Activated effector memory CD4-positive, alpha-beta T cell treated with Interleukin-2 at 50 U/mL for 16 hours (primary cell): ENCODE measurements at places on chromosomes 6 and 20.
A peak's percentile ranks its signal among the peaks of the same experiment; 100 is the strongest.

DNA sequence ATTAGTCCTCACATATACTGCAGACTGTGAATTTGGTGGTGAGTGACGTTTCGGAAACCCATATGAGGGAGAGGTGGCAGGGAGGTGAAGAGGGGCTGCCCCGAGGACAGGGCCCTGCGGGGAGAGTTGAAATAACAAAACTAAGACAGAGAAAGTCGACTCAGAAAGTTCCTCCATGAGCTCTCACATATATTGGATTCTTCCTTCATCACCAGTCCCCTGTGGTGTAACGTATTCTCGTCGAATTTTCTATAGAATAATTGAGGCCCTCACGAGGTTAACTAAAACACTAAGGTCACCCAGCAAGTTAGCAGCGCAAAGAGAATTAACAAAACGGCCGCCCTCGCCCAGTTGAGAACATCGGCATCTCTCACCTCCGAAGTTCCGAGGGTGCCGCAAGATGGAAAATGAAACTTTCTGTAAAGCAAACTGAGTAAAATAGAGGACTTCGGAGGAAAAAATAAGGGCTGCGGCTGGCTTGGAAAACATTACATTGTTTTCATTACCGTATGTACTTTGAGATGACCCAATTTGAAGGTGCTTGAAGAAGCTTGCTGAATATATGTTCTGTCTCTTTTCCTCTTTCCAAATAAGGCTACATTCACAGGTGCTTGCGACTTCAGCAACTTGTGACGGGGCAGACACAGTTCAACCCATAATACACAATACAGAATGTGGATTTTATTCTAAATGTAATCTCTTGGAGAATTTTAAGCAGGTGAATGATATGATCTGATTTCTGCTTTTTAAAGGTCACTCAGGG lies 490.9 kb upstream of the JARID2 start:
- peak; percentile 14 for DNase-seq

DNA sequence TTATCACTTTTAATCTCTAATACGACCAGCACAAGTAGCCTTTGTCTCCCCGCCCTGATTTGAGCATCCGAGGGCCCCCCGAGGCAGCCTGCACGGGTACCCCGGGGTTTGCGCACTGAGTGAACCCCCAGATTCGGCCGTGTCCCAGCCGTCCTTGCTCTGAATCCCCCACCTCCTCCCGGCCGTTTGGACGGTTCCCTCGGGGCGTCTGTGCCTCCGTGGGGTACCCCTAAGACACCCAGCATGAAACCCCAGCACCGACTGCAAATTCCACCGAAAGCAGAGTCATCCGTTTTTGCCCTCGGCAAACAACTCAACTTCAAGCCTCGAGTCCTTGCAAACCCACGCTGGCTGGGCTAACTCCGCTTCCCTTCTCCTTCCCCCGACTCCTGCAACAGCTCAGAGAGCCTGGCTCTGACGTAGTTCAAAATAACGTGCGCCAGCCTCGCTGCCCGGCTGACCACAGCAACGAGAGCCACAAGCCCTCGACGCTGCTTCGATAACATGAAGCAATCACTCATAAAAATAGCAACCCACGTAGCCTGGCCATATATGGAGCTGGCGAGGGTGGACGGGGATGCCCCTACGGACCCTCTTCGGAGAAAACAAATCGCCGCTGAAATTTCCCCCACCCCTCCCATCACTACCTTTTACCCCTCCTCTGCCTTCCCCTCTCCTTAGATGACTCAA lies 764 bp upstream of the SNAP25 start:
- no peak for DNase-seq

DNA sequence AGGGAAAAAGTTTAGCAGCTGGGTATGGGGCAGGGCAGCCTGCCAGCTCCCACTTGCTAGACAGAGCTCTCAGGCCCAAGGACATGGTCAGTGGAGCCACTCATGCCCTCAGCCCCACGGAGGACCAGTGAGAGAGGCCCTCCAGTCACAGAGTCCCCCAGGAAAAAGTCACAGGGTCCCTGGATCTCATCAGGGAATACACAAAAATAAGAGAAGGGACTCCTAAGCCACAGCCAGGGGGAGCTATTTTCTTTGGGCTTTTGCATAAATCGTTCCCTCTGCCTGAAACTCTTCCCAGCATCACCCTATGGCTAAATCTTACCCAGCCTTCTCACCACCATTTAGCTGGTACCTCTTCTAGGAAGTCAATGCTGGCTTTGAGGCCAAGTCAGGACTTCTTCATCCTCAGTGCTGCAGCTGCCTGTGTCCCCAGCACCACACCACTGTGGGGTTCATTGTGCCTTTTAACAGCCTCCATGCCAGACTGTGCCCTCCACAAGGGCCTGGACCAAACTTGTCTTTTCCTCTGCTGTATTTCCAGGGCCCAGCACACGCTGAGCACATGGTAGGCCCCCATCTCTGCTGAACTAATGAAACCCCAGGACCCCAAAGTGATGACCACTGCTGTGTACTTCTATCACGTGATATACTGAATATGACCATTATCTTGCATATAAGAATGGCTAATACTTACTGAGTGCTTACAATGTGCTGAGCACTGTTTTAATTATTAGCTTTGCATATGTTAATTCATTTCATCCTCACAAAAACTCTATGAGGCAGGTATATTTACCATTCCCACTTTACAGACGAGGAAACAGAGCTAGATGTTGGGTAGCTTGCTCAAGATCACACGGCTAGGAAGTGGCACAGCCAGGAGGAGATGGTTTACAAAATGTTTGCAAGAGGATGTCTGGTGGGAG lies 2.0 kb downstream of the ZNF335 start:
- DNase-seq, result no peak

DNA sequence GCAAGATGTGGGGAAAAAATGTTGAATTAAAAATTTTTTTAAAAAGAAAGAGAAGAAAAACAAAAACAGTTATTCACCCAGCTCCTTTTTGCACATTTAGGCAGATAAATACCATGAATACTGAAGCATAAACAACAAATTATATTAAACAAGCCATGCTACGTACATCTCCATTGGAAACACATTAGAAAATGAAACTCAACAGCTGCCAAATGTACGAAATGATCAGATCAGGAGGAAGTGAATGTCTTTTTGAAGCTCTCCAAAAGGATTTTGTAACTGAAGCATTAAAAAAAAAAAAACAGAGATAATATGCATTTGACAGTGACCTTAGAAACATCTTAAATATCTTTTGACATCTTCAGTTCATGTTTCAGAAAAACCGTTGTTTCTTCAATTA lies 56.7 kb downstream of the CD83 start:
- no peak for DNase-seq

- DNase-seq, result no peak
Observed at GRCh38 chr20:57900226-57900905, 190.6 kb upstream of the PMEPA1 start.

DNA sequence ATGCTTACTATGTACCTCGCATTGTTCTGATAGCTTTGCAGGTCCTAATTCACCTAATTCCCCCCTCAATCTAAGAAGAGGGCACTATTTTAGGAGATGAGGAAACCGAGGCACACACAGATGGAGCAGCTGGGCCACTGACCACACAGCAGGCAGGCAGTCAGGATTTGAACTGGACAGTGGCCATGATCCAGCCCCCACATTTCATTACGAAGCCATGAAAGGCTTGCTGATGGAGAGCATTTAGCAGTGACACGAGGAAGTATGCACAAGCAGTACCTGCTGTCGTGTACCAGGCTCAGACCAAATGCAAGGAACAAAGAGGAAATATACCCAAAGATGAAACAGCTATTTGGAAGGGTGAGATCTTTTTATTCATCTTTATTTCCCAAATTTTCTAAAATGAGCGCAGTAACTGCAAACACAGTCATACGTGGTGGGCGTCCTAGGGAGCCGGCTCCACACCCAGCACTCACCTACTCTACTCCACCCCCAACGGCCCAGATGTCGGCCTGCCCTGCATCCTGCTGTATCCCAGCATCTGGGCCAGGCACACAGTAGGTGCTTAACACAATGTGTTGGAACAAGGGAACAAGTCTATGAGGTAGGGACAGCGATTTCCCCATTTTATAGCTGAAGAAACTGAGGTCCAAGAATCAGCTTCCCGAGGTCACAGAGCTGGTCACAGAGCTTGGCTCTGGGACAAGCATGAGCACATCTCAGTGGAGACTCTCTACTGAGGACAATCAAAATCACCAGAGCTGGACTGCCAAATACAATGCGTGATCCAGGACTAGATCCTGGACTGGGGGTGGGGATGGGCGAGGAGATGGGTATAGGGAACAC lies 15.0 kb downstream of the PREX1 start:
- DNase-seq, result no peak

DNA sequence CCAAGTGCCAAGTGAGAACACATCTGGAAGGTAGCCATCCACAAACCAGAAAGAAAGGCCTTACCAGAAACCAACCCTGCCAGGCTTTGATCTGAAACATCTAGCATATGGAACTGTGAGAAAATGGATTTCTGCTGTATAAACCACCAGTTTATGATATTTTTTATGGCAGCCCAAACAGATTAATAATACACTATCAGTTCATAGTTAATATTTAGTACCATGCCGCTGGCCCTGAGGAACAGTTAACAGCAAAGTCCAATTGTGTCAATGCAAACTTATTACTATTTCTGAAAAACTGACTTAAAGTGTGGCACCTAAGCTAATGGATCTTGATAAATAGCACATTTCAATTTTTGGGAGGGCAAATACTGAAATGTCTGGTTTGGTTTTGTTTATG lies 35.4 kb upstream of the PRSS35 start:
- no peak for DNase-seq

DNA sequence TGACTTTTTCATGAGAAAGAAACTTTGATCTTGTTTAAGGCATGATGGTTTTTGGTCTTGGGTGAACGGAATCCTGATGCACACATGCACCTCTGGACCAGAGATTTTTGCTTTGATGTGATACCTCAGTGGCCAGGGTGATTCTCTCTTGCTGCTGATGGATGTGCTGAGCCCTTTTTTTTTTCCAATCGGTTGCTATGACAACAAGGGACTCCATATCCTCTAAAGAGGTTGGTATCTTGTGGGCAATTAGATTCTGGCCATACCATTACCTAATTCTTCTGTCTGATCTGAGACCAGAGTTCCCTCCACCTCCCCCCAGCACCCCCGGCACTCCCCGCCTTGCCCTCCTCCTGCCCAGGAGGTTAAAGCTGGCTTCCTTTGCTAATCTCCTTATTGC lies 24.9 kb downstream of the PDYN start:
- DNase-seq, result no peak

DNA sequence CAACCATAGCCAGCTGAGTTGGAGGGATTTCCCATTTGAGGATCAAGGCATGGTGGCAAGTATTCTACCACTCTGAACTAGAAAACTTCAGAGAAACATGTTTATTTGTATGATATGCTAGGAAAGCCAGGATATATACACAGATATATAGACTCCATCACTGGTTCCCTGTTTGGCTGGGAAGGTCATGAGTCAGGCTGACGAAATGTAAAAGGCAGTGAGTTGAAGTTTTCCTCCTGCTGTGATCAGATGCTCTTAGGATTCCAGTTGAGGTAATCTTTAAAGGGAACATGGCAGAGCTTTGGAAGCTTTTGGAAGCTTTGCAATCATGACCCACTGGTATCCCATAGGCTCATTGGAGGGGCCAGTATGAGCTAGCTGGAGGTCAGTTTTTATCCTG lies 1369.1 kb downstream of the EPHA7 start:
- no peak for DNase-seq

- DNase-seq, result no peak
Observed at GRCh38 chr6:166737261-166737660, 110.2 kb upstream of the RPS6KA2 start.

GRCh38 chr6:69796073-69796641 lies 653 bp downstream of the LMBRD1 start:
- DNase-seq, result no peak

- no peak for DNase-seq
Observed at GRCh38 chr6:46390153-46390876, 100.9 kb downstream of the RCAN2 start.

DNA sequence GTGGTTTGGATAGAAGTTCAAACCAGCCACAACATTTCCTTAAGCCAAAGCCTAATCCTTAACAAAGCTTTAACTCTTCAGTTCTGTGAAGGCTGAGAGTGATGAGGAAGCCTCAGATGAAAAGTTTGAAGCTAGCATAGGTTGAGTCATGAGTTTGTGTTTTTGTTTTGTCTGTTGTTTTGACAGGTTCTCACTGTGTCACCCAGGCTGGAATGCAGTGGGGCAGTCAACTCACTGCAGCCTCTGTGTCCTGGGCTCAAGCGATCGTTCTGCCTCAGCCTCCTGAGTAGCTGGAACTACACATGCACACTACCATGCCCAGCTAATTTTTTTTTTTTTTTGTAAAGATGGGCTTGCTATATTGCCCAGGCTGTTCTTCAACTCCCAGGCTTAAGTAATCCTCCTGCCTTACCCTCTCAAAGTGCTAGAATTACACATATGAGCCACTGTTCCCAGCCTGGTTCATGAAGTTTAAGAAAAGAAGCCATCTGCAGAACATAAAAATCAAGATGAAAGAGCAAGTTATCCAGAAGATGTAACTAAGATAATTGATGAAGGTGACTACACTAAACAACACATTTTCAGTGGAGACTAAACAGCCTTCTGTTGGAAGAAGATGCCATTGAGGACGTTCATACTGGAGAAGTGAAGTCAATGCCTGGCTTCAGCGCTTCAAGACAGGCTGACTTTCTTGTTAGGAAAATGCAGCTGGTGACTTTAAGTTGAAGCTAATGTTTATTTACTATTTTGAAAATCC lies 96.2 kb downstream of the SMAP1 start:
- no peak for DNase-seq

DNA sequence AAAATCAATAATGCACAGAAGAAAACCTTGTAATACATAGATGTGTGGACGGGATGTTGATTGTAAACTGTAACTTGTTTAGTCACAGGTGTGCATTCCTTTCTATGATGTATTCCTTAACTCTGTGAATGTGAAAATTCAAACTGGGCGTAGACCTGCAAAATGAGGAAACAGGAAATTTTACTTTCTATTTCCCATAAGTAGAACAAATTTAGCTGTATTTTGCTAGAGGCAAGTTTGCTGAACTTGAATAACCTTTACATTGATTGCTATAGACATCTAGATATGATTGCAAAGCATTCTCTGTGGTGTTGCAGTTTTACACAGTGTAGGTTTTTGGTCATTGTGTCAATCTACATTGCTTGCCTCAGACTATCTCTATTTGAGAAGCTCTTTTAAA lies 368.4 kb upstream of the MAN1A1 start:
- DNase-seq, result no peak

DNA sequence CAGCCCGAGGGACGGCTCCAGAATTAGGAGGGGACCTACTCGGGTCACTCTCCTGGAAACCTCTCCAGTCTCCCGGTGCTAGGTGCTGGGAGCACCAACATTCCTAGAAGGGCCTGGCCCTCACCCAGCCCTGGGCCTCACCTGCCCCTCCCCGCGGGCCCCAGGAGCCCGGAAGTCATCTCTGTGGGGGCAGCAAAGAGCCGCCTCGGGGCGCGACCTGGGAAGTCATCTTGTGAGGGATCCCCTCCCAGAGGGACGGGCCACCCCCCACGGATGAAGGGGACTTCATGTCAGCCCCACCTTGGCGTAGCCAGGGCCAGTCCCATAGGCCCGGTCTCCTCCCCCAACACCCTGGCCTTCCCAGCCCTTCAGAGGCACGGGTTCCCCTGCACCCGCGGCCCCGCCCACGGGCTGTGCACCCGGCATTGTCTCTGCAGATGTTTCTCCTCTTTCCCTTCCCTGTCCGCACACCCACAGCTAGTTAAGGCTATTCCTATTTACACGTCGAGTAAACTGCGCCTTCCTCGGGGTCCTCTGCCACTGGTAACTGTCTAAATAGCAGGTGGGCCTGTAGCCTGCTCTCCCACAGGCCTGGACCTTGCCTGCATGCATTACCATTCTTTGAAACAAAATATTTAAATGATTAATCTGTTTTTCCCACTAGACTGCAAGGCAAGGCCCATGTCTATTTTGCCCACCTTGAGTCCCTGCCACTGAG lies 896 bp upstream of the RNASET2 start:
- DNase-seq, result peak; percentile 46
